ENCODE measurements at places on chromosomes 2 and 18.

DNA sequence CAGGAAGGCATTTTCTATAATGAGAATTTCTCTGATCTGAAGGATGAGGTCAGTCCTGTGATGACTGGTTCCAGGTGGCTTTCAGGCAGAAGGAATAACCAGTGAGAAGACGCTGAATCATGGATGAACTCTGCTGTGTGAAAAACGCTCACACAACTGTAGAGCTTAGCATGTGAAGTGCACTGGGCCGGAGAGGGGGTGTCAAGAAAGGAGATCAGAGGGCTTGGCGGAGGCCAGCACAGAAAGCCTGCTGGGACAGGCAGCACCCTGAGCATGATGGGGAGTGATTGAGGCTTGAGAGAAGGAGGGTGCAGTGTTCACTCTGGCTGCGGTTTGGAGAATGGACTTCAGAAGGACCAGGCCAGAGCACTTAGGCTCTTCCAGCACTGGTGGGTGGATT, 236.5 kb downstream of the TPGS2 start:
- no peak for DNase-seq

- DNase-seq = no peak
Measured at GRCh38 chr18:525036-525797, 24.7 kb upstream of the COLEC12 start.

GRCh38 chr2:36123995-36124394, 231.6 kb upstream of the CRIM1 start:
- DNase-seq = no peak

GRCh38 chr2:138003411-138003810, 39.1 kb downstream of the HNMT start:
- DNase-seq = no peak

GRCh38 chr2:239407112-239407511, 6.3 kb upstream of the HDAC4 start:
- no peak for DNase-seq

DNA sequence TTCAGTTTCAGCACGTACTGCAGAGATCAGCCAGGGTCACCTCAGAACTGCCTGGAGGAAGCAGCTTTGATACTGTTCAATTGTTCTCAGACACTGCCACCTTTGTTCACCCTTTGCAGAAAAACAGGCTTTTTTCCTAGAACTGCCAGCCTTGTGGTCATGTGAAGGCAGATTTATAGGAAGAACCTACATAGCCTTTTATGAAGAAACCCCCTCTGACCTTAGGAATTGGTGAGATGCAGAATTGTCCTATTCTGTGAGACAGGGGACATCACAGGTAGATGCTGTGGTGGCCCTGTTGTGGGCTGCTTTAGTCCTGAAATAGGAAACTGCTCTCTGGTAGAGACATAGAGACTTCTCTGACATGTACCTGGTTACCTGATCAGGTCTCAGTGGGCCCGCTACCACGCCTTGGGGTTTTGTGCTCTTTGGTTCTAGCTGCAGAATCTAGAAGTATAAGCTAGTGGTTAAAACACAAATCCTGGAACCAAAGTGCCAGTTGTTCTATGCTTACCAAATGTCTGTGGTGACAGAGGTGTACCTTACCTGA, 206.6 kb downstream of the AGPS start:
- no peak for DNase-seq

DNA sequence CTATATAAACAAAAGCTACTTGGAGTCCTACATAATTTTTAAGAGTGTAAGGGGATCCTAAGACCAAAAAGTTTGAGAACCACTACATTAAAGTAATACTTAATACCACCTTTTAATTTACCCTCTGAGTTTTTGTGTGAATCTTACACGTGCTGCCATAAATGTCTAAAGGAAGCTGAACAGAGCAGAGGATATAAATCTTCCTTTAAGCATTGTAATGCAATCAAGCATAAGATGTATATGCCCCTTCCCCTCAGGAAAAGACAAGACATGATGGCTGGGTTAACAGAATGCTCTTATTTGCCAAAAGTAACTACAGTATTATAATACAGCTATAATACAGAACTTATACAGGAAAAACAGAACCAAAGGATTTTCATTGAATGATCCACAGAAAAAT, 2.9 kb downstream of the ESCO1 start:
- DNase-seq = no peak

DNA sequence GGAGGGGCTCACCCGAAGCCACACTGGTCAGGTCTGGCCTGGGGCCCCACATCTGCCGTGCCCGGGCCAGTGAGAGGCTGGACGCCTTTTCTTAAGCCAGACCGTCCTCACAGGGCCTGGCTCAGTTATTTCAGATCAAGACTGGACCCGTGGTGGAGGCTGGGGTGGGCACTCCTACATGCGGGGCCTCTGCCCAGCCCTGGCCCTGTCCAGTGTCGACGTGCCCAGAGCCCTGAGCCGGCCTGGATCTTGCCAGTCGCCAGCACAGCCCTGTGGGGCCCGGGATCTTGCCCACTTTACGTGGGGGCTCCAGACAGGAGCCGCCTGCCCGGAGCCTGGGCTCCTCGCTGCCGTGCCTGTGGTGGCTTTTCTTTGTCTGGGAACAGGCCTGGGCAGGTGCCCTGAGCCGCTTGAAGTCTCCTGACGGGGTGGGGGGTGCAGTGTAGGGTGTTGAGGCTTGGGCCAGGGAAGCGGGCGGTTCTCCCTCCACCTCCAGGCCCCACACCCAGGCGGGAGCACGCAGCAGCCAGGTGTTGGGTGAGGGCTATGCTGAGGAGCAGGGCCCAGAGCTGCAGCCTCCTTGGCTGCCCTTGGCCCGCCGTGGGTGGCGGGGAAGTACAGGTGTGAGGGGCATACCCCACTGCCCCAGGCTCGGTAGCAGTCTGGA, 6.0 kb downstream of the GPC1 start:
- DNase-seq = no peak

DNA sequence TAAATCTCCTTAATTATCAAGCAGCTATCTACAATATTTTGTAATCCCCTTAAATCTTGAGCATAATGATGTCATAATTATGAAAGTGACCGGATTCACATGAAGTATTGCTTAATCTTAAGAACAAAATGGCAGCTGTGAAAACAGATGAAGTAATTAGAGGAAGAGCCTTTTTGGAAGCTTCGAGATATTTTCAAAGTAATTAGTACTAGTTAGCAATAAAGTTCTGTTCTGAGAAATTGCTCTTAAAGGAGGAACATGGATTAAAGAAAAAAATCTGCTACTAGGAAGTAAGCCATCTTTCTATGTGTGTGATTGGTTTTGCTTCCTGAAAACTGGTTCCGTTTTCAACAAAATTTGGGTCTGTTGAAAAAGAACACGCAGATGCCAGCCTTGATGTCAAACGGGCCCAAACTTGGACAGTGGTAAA, 18.3 kb downstream of the CLUL1 start:
- DNase-seq = no peak

DNA sequence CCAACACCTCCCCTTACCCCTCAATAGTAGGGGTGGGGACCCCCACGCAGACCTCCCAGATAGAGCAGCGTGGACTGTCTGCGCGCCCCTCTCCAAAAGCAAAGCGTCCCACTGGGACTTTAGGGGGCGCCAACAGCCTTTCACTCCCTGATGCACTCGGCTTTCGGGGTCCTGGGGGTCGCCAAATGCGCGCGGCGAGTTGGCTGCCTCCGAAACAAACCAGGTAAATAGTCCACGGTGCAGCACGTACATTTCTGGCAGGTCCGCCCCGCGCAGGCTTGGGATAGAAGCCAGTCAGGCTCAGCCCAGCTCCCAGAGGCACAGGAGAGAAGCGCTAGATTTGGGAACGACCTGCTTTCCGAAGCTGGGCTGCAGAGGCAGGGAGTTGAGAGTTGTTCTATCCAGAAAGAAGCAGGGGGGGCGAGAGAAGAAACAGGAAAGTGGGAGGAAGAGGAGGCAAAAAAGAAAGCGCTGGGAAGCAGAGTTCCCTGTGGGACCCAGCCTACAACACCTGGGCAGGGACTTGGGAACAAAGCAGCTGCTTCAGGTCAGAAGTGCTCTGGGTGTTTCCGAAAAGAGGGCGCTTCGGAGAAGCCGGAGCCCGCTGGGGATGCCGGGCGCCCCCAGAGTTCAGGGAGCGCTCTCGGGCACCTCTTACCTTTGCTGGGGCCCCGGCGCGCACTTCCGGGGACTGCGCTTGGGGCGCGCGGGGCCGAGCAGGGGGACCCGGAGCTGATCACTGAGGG, 544 bp downstream of the EVA1A start:
- DNase-seq = no peak

- DNase-seq = no peak
Measured at GRCh38 chr18:1663879-1664705, 759.4 kb downstream of the ADCYAP1 start.

GRCh38 chr2:40451918-40452605, at the start of gene SLC8A1:
SLC8A1 (minus strand) TSS chr2:40452090.
- no peak for DNase-seq

DNA sequence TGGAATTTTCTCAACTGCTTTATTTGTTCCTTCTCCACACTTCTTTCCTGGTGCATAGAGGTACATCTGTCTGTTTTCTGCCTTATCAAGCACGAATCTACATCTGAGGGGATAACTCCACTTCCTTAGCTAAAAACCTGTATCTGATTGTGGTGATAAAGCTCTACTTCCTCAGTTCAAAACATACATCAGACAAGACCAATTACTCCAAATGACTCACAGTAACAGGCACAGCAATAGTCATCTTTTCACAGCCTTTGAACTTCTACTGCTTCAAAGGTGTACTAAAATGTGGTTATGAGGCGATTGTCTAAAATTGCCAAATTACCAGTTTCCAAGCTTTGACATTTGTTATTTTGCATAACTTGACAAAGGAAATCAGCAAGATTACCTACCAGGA, 803.6 kb upstream of the ZEB2 start:
- DNase-seq = no peak

DNA sequence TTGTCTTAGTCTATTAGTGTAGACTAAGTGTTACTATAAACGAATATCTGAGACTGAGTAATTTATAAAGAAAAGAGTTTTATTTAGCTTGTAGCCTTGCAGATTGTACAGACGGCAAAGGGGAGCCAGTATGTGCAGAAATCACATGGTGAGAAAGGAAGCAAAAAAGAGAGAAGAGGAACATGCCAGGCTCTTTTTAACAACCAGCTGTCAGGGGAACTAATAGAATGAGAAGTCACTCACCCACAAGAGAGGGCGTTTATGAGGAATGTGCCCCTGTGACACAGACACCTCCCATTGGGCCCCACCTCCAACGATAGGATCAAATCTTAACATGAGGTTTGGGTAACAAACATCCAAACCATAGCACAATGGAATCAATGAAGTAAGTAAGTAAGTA, 20.6 kb upstream of the ZNF804A start:
- DNase-seq = no peak

DNA sequence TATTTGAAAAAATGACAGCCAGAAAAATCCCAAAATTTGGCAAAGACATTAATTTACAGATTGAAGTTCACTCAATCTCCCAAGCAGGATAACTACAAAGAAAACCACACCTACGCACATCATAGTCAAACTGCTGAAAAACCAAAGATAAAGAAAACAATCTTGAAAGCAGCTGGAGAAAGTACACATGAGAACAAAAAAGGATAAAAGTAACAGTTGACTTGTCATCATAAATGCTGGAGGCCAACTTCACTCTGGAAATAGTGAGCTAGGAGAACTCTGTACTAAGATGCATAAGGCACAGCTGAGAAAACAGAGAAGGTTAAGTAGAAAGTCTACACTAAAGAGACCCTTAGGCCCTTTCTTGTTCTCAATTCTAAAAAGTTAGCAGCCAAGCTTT, 73.1 kb downstream of the TLK1 start:
- DNase-seq = no peak

- DNase-seq = no peak
Measured at GRCh38 chr18:79950515-79951341, 725 bp downstream of the SLC66A2 start.

- no peak for DNase-seq
Measured at GRCh38 chr2:197675711-197676188, 363 bp upstream of the RFTN2 start.

DNA sequence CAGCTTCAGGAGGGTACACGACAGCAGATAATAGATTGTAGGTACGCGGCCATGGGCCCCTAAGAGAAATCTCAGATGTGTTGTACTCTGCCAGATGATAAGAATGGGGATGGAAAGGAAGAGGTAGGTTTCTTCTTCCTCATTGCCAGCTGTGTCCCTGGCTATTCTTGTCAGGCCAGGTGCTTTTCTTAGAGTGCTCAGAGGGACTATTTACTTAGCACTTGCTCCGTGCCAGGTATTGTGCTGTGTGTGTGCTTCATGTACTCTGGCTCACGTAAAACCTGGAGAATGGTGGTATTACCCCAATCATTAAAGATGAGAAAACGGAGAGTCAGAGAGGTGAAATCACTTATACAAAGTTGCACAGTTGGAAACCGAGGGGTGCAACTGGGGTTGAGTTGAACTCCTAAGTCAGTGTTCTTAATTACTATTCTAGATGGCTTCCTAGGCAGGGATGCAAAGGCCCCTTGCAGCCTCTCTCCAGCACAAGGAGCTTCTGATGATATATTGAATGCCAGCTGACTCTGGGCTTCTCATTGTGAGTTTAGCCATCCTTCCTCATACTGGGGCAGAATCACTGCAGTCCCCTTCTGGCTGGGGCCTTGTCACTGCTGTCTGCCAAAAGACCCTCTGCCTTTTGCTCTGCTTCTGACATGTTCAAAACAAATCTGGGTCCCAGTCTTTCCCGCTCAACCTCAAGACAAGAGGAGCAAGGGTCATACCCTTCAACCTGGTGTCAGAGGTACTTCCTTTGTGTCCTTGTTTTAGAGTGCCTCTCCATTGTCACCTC, 60.7 kb downstream of the LYPD1 start:
- no peak for DNase-seq

GRCh38 chr2:105872142-105872728, 127.5 kb downstream of the NCK2 start:
- DNase-seq = no peak

DNA sequence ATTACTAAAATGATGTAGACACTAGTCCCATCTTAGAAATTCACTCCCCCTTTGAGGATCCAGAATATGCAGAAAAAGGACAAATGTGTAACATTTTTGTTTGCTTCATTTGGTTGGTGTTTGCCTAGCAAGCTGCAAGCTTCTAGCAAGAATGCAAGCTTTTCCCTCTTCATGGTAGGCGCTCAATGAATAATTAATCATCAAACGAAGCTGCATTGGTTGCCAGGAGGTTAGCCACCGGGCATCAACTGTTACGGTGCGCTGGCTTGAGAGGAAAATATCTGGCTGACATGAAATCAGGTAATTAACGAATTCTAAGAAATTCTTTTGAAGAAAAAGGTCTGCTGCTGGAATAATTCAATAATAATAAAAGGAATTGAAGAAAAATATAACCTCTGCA, 341.0 kb upstream of the KYNU start:
- no peak for DNase-seq

Measured in cortex of kidney (tissue), 1 donor.